Natural killer cell (primary cell): ENCODE measurements at places on chromosomes 2 and 18. TPM values are rescaled to one million over a fixed set of nuclear protein-coding genes. Genes with fewer than 3 reads are reported as not detected.

DNA sequence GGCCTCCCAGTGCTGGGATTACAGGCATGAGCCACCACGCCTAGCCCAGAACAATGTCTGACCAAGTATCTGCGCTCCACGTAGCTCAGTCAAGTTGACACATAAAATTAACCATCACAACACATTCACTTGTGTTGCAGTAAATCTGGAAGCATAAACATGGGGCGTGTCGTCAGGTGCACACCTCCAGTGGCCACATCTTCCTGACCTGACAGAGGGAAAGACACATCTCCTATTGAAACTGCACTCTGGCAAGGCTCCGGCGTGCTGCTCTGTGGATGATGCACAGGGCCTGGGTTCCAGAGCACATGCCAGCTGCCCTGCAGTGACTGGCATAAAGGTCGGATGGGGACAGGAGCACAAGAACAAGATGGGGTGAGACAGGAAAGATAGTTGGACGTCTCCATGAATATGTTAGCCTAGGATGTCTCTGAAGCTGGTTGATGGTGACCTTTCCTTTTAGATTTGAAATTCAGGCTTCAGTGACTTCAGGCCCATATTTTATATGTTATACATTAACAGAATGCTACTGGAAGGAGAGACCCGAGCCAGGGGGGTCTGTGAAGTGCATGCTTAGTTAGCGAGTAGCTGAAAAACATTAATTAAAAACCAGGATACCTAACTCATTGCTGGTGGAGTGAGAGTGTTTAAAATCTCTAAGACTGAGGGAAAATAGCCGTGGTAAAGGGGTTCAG, 10.9 kb downstream of the IMPA2 start:
- DNase-seq, result no peak
- H3K36me3 ChIP-seq, result no peaks in the 10 kb centered on the region
- H3K4me3 ChIP-seq, result no peak overlapping the region
- peaks cover 11% of the 10 kb centered on the region for H3K4me1 ChIP-seq
- H3K27me3 ChIP-seq, result no peaks in the 10 kb centered on the region

GRCh38 chr2:236169741-236170589, 1.8 kb upstream of the GBX2 start:
- H3K27me3 ChIP-seq, result peaks cover 42% of the 10 kb centered on the region
- H3K4me1 ChIP-seq, result peaks cover 5% of the 10 kb centered on the region
- no peak overlapping the region for H3K4me3 ChIP-seq
- no peak for DNase-seq

- H3K27ac ChIP-seq, result no peak overlapping the region
- H3K4me3 ChIP-seq, result no peak overlapping the region
- H3K4me1 ChIP-seq, result no peaks in the 10 kb centered on the region
These were observed 133.5 kb downstream of the TANC1 start for GRCh38 chr2:159101755-159102489.

- H3K4me1 ChIP-seq, result peaks cover 71% of the 10 kb centered on the region
- H3K4me3 ChIP-seq, result no peak overlapping the region
- no peak for DNase-seq
These were observed 49.3 kb downstream of the DNMT3A start for GRCh38 chr2:25292408-25292807.

DNA sequence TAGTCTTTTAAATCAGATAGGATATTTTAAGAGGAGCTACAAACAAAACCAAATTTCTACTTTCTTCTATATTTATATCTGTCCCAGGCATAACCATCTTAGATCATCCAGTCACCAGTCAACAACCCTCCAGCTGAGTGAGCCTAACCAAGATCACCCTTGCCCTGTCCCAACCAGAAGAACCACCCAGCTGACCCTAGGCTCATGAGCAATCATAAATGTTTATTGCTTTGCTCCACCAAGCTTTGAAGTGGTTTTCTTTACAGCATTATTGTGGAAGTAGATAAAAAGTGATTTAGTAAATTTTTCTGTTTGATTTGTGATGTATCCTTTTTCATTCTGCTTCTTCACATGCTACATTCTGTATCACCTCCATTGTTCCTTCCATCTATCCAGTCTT, 167.2 kb upstream of the PIEZO2 start:
- DNase-seq, result no peak
- no peak overlapping the region for H3K4me3 ChIP-seq
- H3K4me1 ChIP-seq, result no peaks in the 10 kb centered on the region

DNA sequence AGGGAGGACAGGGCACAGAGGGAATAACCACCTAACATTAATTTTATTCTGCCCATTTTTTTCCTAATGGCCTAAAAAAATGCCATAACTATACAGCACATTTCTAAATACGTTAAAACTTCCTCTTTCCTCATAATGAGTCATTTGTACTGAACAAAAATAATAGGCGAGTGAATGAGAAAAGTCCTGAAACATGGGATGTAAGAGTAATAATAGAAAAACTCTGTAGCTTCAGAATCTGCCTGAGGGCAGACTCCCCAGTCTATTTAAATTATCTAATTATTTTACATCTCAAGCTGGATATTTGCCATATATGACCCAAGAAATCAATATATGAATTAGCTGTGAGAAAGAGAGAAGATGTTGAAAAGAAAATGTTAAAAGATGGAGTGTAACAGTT, 285.1 kb downstream of the TMX3 start:
- H3K27me3 ChIP-seq, result no peaks in the 10 kb centered on the region
- no peak overlapping the region for H3K27ac ChIP-seq
- no peak for DNase-seq
- no peaks in the 10 kb centered on the region for H3K4me1 ChIP-seq
- H3K4me3 ChIP-seq, result no peak overlapping the region

DNA sequence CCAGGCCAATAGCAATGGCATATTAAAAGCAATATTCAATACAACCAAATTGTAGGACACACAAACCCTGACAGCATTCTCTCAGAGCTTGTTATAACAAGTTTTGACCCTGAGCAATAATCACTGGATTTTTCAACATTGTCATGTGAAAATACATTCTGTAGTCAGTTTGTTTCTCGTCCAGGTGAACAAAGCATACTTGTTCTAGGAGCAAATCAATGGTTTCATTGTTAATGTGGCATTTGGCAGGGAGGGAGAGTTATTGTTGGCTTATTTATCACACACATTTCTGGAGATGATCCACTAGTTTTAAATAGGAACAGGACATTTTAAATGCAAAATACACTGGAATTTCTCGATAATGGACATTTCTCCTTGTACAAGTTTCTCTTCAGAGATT, 69.9 kb upstream of the L3MBTL4 start:
- H3K27ac ChIP-seq, result no peak overlapping the region
- H3K4me3 ChIP-seq, result no peak overlapping the region
- no peaks in the 10 kb centered on the region for H3K36me3 ChIP-seq
- H3K27me3 ChIP-seq, result peaks cover 2% of the 10 kb centered on the region
- peaks cover 4% of the 10 kb centered on the region for H3K4me1 ChIP-seq

GRCh38 chr2:156190517-156190916, 142.0 kb downstream of the NR4A2 start:
- no peak overlapping the region for H3K27ac ChIP-seq
- no peak overlapping the region for H3K4me3 ChIP-seq
- H3K27me3 ChIP-seq, result no peaks in the 10 kb centered on the region
- H3K36me3 ChIP-seq, result no peaks in the 10 kb centered on the region

GRCh38 chr2:145277922-145278321, 758.0 kb upstream of the ZEB2 start:
- H3K27ac ChIP-seq, result no peak overlapping the region
- H3K36me3 ChIP-seq, result no peaks in the 10 kb centered on the region
- no peak overlapping the region for H3K4me3 ChIP-seq
- H3K27me3 ChIP-seq, result no peaks in the 10 kb centered on the region
- DNase-seq, result no peak

GRCh38 chr2:234414596-234414995, 82.3 kb downstream of the ARL4C start:
- peaks cover 9% of the 10 kb centered on the region for H3K4me1 ChIP-seq
- no peak overlapping the region for H3K4me3 ChIP-seq
- no peak overlapping the region for H3K27ac ChIP-seq
- no peaks in the 10 kb centered on the region for H3K27me3 ChIP-seq

DNA sequence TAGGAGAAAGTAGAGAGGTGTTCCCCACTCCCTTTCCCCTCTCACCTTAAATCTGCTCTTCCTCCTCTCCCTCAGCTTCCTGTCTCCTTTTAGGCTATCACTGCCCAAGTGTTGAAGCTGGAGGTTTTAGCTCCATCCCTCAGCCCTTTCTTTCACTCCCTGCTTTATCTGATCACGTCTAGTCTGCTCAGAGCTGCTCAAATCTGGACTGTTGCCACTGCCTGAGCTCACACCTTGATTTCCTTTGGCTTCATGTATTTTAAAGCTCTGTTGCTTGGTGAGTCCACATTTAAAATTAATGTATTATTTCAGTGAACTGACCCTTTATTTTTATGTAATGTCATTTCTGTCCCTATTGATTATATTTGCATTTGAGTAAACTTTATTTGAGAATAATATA, 236.6 kb downstream of the PTGR3 start:
- H3K36me3 ChIP-seq, result no peaks in the 10 kb centered on the region
- DNase-seq, result no peak
- H3K4me3 ChIP-seq, result no peak overlapping the region
- no peaks in the 10 kb centered on the region for H3K4me1 ChIP-seq

GRCh38 chr2:151020411-151020810, 241.3 kb downstream of the RBM43 start:
- no peak overlapping the region for H3K4me3 ChIP-seq
- DNase-seq, result no peak
- no peaks in the 10 kb centered on the region for H3K4me1 ChIP-seq

The NAT8 gene
- not detected for total RNA-seq

The ANO7 gene
- 1.1 TPM for total RNA-seq

The POTEC gene
- total RNA-seq, result not detected

The FOXD4L1 gene
- not detected for total RNA-seq

The IL1F10 gene
- not detected for total RNA-seq

The CACNB4 gene
- 0.73 TPM for total RNA-seq

The DSG1 gene
- not detected for total RNA-seq

The DOCK10 gene
- total RNA-seq, result 213 TPM
